ENCODE measurements at places on chromosomes 5 and 9.
A peak's percentile ranks its signal among the peaks of the same experiment; 100 is the strongest.

GRCh38 chr5:5716665-5717064 is 294.2 kb downstream of the ICE1 start:
- no peak for ATAC-seq

DNA sequence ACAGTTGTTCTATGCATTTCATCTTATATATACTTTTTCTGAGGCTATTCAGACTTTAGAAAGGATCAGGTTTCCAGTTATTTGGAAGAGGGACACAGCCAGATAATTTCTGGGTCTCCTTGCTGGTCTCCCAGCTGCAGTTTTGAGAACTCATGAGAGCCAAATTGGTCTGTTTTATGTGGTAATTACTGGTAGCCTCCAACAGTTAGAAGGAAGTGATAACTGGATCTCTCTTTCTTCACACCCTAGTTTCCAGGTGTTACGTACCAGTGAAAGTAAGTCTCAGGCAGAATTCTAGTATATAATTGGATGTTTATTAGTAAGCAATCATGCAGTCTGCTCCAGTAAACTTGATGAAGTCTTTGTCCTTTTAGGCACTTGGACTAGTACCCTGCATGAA is 63.2 kb upstream of the RPS23 start:
- ATAC-seq: no peak

GRCh38 chr9:90847971-90848370 is 46.4 kb downstream of the SYK start:
- ATAC-seq: no peak

GRCh38 chr5:41869151-41869723 is 988 bp downstream of the OXCT1 start:
- ATAC-seq: peak; percentile 59

Data from SK-N-SH treated with all-trans-retinoic acid at 6 μM for 48 hours (cell line).